ENCODE measurements at places on chromosomes 7 and 10.

GRCh38 chr7:322708-323111, 32.7 kb downstream of the FOXL3 start:
- DNase-seq: no peak

DNA sequence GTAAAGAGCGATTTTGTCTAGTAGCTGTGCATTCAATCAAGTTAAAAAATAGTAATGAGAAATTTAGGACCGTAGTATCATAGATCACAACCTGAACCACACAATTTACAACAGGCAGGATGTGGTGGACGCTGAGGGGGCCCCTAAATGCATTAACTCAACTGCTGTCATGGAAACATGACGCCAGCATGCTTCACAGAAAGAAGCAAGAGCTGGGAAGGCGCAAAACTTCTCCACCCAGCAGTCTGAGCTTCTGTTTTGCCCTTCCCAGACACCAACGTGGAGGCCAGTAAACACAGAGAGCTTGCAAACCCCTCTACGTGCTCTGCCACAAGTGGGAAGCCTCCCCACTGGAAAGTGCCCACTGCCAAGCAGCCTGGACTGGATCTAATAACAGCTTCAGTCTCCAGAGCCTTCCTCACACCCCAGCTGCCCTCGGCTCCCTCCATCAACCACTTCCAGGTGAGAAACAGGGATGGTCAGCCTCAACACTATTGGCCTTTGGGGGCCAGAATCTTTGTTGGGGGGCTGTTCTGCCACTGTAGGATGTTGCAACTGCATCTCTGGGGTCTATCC, 151.8 kb downstream of the SFMBT2 start:
- peak; percentile 73 for DNase-seq

GRCh38 chr10:93554760-93555432, 11.6 kb upstream of the FFAR4 start:
- peak; percentile 29 for DNase-seq

GRCh38 chr7:93165447-93165846, 17.3 kb upstream of the SAMD9L start:
- no peak for DNase-seq

GRCh38 chr10:119301397-119301796, 94.0 kb downstream of the GRK5 start:
- peak; percentile 51 for DNase-seq

DNA sequence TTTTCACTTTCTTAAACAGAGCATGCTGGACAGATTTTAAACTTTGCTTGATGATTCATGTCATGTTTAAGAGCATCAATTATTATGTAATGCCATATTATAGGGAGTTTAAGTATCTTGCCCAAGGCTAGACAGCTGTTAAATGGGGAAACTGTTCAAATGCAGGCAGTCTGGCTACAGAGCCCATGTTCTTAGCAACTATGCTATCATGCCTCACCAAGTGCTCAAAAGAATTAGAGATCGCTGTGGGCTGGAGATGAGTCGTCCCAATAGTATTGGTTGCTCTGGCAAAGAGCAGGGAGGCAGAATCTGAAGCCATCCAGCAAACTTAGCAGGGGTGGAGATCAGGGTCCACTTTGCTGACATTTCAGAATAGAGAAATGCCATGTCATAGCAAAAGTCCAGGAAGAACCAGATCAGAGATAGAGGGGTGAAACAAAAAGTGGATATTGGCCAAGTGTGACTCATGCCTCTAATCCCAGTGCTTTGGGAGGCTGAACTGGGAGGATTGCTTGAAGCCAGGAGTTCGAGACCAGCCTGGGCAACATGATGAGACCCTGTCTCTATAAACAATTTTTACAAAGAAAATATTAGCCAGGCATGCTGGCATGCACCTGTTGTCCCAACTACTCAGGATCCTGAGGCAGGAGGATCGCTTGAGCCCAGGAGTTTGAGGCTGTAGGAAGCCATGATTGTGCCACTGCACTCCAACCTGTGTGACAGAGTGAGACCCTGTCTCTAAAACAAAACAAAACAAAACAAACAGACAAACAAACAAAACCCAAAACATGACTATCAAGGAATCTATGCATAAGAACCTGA, 57.8 kb downstream of the BAMBI start:
- DNase-seq: no peak

- DNase-seq: no peak
These were observed 294.2 kb downstream of the IPMK start for GRCh38 chr10:57973451-57973850.

GRCh38 chr7:25720427-25720826, 431.6 kb upstream of the NFE2L3 start:
- DNase-seq: no peak

DNA sequence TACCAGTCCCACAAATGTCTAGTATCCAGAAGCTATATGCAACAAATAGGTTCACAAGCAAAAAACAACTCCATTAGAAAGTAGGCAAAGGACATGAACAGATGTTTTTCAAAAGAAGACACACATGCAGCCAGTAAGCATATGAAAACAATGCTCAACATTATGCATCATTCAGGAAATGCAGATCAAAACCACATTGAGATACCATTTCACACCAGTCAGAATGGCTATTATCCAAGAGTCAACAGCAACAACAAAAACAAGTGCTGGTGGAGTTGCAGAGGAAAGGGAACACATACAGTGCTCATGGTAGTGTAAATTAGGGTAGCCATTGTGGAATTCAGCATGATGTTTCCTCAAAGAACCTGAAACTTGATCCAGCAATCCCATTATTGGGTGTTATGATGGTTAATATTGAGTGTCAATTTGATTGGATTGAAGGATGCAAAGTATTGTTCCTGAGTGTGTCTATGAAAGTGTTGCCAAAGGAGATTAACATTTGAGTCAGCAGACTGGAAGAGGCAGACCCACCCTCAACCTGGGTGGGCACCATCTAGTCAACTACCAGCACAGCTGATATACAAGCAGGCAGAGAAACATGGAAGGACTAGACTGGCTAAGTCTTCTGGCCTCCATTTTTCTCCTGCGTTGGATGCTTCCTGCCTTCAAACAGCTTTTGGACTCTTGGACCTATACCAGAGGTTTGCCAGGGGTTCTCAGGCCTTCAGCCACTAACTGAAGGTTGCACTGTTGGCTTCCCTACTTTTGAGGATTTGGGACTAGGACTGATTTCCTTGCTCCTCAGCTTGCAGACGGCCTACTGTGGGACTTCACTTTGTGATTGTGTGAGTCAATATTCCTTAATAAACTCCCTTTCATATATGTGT, 218.4 kb upstream of the SEMA3D start:
- DNase-seq: no peak

GRCh38 chr7:129903935-129904334, 48.8 kb downstream of the UBE2H start:
- no peak for DNase-seq

DNA sequence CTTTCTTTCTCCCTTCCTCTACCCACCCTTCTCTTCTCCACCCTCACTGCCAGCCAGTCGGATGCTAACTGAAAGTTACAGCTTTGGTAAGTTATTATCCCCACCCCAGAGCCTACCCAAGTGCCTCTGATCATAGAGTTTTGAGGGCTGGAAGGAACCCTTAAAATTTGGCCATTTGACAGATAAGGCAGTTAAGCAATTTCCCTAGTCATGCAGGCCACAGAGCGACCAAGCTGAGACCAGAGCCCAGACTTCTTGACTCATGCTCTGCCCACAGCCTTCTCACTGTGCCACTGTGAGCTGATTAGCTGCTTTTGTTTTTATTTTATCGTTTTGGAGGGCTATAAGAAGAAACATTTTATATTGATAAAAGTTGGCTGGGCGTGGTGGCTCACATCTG, 17.2 kb downstream of the SAP25 start:
- no peak for DNase-seq

DNA sequence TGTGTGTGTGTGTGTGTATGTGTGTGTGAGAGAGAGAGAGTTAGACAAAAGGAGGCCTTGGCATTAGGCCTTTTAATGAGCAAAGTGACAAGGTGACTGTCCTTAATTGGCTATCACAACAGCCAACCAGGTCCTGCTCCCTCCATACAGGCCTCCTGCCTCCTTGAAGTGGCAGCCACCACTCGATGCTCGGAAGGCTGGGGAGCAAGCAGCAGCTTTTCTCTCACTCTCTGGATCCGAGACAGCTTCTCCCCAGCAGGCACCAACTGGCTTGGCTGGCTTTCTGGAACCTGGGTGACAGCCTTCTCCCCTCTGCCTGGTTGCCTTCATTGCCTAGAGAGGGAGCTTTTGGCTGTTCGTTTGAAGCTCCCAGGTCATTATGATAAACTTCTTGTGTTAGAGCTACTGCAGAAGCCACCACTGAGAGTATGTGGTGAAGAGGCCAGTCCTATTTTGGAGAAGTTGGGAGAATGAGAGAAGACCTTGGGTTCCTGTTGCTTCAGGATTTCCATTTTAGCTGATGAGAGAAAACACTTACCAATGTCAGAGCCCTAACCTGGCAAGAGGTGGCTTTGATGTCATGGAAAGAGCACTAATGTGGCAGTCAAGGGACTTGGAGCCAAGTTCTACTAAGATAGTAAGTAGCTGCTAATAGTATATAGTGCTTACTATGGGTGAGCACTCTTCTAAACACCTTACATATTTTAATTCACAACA, 37.6 kb downstream of the RPS24 start:
- DNase-seq: no peak

DNA sequence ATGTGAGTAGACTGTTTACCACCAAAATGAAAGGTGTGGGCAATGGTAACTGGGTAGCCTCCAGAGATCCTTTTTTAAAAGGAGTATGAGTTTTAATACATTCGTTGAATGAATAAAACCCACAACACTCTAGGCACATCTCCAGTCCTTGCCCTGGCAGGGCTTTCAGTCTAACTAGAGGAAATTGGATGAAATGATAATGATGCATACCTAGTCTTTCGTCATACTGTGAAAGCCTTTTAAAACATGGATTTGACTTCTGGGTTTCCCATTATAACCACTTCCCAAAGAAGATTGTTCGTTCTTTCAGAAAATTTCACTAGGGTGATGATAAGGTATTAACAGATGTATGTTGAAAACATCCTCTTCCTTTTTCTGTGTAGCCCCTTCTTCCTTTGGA, 110.8 kb downstream of the REEP3 start:
- DNase-seq: no peak

GRCh38 chr7:157445246-157445955, 108.6 kb downstream of the DNAJB6 start:
- DNase-seq: peak; percentile 6

DNA sequence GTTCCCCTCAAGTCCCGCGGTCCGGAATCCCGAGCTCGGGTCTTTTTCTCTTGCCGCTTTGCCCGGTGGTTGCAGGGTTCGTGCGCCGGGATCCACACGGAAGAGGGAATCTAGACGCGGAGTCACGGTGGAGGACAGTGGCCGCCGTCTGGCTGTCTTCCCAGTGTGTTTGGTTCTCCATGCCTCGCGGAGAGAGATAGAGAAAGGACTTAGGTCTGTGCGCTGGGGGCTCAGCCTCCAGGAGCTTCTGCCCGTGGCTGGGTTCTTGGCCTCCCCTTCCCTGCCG, 1.6 kb downstream of the FFAR4 start:
- no peak for DNase-seq

DNA sequence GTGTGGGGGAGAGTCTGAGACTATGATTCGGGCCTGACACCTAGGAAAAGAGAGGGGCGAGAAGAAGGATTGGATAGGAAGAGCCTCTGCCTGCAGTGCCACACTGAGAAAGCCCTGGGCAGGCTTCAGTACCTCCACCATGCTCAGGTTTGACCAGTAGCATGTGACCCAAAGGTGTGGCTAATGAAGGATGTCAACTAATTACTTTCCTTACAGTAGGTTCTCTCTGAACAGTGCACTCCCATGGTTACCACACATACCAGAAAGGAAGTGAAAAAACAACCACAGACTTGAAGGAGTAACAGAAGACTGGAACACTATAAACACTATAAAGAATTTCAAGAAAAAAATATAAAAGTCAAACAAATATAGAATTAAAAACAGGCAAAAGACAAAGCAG, 46.2 kb downstream of the SEM1 start:
- no peak for DNase-seq

DNA sequence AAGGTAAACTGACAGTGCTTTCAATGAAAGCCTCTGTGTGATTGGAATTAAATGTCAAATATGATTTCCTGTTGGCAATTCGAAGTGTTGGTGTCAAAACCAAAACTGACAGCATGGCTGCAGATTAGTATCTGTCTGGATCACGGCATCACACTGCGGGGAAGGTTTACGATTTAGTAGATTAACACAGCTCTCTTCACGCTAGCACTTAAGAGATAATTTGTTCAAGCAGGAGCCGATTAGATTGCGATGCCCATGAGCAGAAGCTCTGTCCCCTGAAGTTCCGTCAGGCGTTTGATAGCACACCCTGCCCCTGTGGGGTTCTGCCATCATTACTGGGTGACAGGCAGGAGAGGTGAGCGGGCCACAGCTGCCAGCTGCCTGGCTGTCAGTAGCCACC, 279.5 kb upstream of the AUTS2 start:
- DNase-seq: no peak

DNA sequence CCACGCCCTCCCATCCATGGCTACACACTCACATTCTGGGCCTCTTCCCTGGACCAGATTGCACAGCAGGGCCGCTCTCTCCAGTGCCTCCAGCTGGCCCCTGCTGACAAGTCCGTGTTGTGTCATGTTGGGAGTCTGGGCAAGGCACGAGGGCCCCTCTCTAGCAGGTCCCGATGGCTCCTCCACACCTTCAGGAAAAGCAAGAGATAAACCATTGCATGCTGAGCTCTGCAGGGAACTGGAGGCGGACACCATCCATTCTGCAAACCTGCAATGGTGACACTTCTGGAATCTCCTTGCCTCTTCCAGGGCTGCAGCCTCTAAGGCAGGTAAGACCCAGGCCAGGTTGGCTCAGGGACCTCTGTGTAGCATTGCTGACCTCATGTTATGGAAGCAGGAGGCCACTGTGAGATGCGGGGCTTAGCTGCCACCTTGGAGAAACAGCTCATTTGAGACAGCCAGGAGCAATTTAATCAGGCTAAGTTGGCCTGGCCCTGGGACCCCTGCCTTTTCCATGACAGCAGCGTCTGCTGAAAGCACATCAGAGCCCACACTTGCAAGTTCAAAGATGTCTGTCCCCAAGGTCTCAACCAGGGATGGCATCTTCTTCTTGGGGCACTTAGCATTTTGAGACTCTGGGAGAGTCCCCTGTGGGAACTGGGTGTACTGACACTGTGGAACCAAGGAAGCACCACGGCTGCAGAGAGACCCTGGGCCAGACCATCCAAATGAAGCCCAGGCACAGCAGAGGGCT, 34.2 kb upstream of the LEP start:
- DNase-seq: no peak

GRCh38 chr10:99619090-99619800, 994 bp downstream of the SLC25A28 start:
- DNase-seq: no peak

DNA sequence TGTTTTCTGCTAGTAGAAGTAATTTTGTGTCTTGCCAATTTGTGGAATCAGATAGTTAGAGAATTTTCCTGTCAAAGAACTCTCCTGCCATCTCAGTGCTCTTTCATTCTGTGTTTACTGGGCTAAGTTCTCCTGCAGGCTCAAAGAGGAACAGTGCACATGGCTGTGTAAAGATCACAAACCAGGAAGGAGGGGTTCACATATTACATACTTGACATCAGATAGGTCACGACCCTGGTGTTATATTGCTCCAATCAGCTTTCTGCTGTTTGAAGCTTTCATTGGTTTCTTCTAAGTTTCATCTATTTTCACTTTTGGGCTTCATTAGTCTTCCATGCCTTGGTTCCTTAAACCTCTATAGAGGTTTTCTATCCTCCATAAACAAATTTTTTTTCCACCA, 13.5 kb upstream of the ELMO1 start:
- no peak for DNase-seq

GRCh38 chr10:102504976-102505300, 1.2 kb downstream of the SUFU start:
- DNase-seq: no peak

- no peak for DNase-seq
These were observed 65.0 kb upstream of the FGFR2 start for GRCh38 chr10:121662945-121663917.

- no peak for DNase-seq
These were observed 13.1 kb downstream of the CNPY1 start for GRCh38 chr7:155533120-155533826.
